ENCODE measurements at places on chromosomes 4 and X. TPM values are rescaled to one million over a fixed set of nuclear protein-coding genes. Genes with fewer than 3 reads are reported as not detected.

CENPVL2 gene
- total RNA-seq: not detected

COX7B2 gene
- total RNA-seq: not detected

SMS gene
- total RNA-seq: 122 TPM

IL2 gene
- not detected for total RNA-seq

F8 gene
- total RNA-seq: 5.6 TPM

VCX gene
- not detected for total RNA-seq

GJB1 gene
- total RNA-seq: not detected

PDLIM3 gene
- total RNA-seq: 15.8 TPM

ADH1B gene
- 81.4 TPM for total RNA-seq

PABPC1L2A gene
- not detected for total RNA-seq

SORCS2 gene
- 1.1 TPM for total RNA-seq

LIMCH1 gene
- total RNA-seq: 16.5 TPM

LIAS gene
- 6.5 TPM for total RNA-seq

REELD1 gene
- not detected for total RNA-seq

ABCG2 gene
- 1.1 TPM for total RNA-seq

ZCCHC12 gene
- total RNA-seq: under 0.01 TPM

F8A2 gene
- not detected for total RNA-seq

HTR2C gene
- under 0.01 TPM for total RNA-seq

PITX2 gene
- total RNA-seq: 11.0 TPM

CLDN22 gene
- not detected for total RNA-seq

MRFAP1 gene
- 84.8 TPM for total RNA-seq

RRH gene
- 0.09 TPM for total RNA-seq

HOPX gene
- under 0.01 TPM for total RNA-seq

PRICKLE3 gene
- total RNA-seq: 6.7 TPM

GYPE gene
- 0.74 TPM for total RNA-seq

PQBP1 gene
- 70.8 TPM for total RNA-seq

GLRA3 gene
- total RNA-seq: not detected

CDKL5 gene
- total RNA-seq: 3.3 TPM

AFM gene
- not detected for total RNA-seq

SCD5 gene
- total RNA-seq: 12.9 TPM

EVC2 gene
- total RNA-seq: 12.9 TPM

DNAAF6 gene
- total RNA-seq: not detected

TMEM47 gene
- 105 TPM for total RNA-seq

MAGEA4 gene
- not detected for total RNA-seq

CNGA1 gene
- not detected for total RNA-seq

HMGN5 gene
- total RNA-seq: 1.00 TPM

RASL11B gene
- 0.28 TPM for total RNA-seq

RPL39 gene
- total RNA-seq: 3,179 TPM

CXCL5 gene
- 14.0 TPM for total RNA-seq

MAGEA2B gene
- not detected for total RNA-seq

PNMA5 gene
- total RNA-seq: not detected

PCYT1B gene
- 0.46 TPM for total RNA-seq

MAGEA1 gene
- total RNA-seq: 0.14 TPM

SPATA18 gene
- total RNA-seq: 13.9 TPM

SHISA3 gene
- 0.65 TPM for total RNA-seq

CSAG3 gene
- total RNA-seq: not detected

GPRASP2 gene
- 16.0 TPM for total RNA-seq

CXorf49 gene
- total RNA-seq: not detected

DCAF8L2 gene
- total RNA-seq: under 0.01 TPM

TMEM31 gene
- total RNA-seq: 0.14 TPM

TLL1 gene
- total RNA-seq: 0.09 TPM

LIN54 gene
- total RNA-seq: 8.9 TPM
